HFF-Myc (cell line): ENCODE measurements at places on chromosomes 11 and 22.
A peak's percentile ranks its signal among the peaks of the same experiment; 100 is the strongest.

DNA sequence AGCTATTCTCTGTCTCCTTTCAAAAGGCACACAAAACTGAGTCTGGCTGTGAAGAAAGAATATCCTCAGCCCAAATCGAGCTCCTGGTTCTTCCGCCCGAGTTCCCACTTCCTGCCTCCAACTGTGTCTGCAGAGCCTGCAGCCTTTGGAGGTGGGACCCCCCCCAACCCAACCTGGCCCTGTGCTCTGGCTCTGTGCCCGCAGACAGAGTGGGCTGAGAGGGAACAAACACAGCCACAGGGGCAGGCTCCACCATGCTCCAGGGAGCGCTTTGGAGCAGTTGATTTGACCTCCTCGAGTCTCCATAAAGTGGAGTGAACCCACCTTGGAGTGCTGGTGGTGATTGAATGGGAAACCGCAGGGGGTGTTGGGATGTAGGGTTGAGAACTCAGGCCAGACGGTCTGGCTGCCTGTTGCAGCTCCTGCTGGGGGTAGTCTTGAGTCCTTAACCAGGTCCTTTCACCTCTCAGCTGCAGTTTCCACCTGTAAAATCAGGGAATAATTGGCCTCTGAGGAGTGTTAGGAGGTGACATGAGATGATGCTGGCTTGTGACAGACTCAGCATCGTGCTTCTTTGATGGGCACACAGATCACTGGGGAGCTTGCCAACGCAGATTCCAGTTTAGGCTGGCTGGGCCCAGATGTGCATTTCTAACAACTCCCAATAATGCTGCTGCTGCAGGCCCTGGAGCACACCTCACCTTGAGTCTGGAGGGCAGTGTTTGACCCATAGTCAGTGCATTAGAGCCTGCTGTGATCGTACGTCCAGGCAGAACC, 11.4 kb downstream of the DAGLA start:
- DNase-seq, result no peak

GRCh38 chr11:33772870-33773269, 1.4 kb downstream of the FBXO3 start:
- no peak for DNase-seq

- no peak for DNase-seq
These were observed 658.7 kb downstream of the JRKL start for GRCh38 chr11:97048481-97048880.

DNA sequence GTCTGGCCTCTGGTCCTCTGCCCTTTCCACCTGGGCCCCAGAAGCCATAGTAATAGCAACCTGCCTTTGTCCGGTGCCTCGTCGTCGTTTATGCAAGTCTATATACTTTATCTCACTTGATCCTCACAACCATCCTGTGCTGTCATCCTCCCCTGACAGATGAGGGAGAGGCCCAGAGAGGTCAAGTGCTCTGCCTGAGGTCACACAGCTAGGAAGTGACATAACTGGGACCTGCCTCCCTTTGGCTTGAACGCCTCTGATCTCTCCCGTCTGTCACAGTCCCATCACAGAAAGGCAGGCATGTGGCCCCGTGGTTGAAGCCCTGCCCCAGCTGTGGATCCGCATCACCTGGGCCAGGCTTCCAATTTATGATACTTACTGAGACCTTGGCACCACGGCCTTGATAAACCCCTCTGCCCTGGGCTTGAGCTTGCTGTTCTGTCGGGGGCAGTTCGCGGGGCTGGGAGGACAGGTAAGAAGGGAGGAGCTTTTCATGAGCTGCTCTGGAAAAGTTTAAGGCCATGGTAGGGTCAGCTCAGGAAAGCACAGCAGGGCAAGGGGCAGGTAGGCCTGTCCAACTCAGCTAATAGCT, 247.0 kb downstream of the ST3GAL4 start:
- no peak for DNase-seq

- DNase-seq, result no peak
These were observed 51.7 kb downstream of the ZBTB16 start for GRCh38 chr11:114110952-114111947.

DNA sequence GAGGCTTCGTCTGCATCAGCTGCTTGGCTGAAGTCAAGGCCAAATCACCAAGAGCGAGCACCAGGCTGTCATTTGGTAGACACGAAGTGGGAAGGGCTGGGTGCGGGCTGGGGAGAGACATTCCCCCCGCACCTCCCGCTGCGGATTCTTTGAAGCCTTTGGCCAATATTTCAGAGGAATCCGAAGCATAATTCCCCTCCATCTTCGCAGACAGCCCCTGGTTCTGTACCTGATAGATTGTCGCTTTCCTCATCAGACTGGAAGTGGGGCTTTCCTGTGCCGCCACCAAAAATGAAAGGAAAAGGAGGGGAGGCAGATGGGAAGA, 15.3 kb downstream of the BLID start:
- no peak for DNase-seq

DNA sequence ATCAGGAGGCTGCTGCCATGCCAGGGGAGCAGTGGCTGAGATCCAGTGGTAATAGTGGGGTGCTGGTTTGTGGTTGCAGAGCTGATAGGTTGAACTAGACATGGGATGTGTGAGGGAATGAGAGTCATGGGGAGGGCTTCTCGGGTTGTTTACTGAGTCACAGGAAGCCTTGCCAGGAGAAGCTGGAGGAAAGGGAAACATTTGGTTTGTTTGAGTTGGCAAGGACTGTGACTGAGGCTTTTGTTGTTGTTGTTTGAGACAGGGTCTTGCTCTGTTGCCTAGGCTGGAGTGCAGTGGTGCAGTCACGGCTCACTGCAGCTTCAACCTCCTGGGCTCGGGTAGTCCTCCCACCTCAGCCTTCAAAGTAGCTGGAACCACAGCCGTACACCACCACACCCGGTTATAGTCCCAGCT, 49.3 kb downstream of the CABIN1 start:
- peak; percentile 69 for DNase-seq

DNA sequence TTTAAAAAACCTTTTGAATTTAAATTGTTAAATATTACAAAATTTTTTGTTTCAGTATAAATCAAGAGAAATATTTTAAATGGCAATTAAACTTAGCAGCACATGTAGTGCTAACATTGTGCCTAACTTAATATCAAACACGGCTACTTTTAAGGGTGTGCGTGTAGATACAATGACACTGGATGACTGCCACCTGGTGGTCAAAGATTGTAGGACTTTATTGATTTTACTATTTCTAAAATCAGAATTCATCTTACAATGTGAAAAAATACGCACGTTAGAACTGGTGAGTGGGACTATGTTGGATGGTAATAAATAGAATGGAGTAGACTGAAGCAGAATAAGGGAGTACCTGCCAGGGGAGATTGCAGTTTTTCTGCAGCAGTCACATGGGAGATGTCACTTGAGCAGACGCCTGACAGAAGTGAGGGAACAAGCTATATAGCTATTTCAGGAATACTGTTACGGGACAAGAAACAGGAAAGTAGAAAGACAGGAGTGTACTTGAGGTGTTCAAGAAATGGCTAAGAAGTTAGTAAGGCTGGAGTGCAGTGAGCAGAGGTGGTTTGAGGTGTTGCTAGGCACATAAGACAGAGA, 52.9 kb downstream of the UVRAG start:
- peak; percentile 20 for DNase-seq

- no peak for DNase-seq
These were observed 406.5 kb upstream of the B3GAT1 start for GRCh38 chr11:134818516-134818915.

- DNase-seq, result no peak
These were observed 86.5 kb upstream of the SLC25A18 start for GRCh38 chr22:17476838-17477237.

GRCh38 chr22:28269277-28269676, 350.2 kb upstream of the PITPNB start:
- no peak for DNase-seq

DNA sequence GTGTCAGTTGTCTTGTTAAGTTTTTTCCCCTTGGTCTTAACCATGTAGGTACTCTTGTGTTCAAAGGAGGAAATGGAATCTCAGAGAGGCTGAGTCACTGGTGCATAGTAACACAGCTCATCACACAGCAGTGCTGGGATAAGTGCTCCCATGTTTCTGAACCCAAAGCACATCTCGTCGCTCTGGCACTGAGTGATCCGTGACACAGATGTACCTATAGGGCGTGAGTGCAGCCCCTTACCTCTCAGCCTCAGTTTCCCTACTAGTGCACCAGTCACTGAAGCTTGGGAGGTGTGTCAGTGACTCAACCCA, 234.0 kb downstream of the ST3GAL4 start:
- DNase-seq, result no peak

DNA sequence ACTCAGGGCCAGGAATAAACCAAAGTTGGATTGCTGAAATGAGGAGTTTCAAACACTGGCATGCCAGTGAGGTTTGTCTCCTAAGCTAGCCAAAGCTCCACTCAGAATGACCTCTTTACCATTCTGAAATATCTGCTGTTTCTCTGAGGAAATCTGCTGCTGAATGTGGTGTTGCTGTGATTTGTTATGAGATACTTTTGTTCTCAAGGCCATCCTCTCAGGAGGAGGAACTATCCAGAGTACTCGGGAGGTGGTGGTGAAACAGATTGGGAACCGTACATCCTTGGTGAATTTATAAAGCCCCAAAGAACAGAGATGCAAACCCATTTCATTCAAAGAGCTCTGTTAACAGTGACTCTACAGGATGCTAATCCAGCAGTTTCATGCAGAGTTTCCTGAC, 50.5 kb downstream of the BDNF start:
- no peak for DNase-seq

DNA sequence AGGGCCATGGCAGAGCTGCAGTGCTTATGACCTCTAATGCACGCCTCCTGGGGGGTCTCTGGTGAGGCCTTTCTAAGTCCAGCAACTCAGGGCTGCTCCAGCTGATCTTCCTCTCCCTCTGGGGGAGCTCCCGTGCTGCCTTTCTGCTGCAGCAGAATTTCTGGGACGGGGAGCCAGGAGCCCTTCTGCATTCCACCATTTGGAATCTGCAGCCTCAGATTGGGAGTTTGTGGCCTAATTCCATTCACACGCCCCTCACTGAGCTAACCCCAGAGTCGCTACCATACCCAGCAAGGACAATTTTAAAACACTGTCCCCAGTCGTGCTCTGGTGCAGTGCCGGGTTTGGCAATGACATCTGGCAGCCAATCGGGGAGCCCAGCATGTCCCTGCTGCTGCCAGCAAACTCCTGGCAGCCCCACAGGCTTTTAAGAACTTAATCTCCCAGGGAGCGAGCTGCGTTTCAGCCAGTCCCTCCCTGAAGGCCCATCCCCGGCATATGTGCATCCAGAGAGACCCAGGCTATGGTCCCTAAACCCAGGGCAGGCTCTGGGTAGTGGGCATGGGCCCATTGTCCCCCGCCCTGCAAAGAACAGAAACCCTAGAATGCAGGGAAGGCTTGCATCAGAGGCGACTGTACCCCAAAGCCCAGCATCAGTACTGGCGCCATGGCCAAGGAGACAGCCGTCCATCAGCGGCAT, 4.7 kb downstream of the SHANK2 start:
- no peak for DNase-seq

- DNase-seq, result no peak
These were observed 5.6 kb downstream of the OSBPL5 start for GRCh38 chr11:3159296-3160190.

- DNase-seq, result no peak
These were observed 6.7 kb downstream of the SMTN start for GRCh38 chr22:31087744-31088215.

GRCh38 chr11:104435494-104435893, 271.5 kb upstream of the PDGFD start:
- DNase-seq, result no peak

DNA sequence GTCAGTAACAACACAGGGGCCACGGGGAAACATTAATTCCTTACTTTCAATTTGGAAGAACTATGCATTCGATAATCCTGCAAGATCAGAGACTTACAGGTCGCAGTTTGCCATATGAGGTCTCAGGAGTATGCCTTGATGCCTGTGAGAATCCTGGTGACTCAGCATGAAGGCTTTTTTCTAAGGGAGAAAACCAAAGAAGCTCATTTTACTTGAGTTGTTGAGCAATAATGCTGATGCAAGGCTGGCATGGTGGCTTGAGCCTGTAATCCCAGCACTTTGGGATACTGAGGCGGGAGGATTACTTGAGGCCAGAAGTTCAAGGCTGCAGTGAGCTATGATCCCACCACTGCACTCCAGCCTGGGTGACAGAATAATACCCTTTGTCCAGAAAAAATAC, 26.6 kb downstream of the ATG16L2 start:
- no peak for DNase-seq

GRCh38 chr11:59174664-59175033, 2.7 kb downstream of the DTX4 start:
- DNase-seq, result no peak

DNA sequence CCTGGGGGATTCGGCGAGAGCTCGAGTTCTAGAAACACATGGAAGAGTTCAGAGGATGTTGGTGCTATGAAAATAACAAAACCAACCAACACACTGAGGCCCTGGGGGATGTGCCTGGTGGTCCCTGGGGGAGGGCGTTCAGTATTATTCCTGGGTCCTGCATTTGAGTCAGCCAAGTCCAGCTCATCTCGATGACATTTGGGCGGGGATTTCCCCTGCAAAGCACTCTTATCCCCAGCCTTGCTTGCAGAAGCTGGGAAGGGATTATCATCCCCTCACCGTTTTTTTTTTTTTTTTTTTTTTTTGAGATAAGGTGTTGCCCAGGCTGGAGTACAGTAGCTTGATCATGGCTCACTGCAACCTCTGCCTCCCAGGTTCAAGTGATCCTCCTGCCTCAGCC, 2.1 kb upstream of the SMIM38 start:
- no peak for DNase-seq

DNA sequence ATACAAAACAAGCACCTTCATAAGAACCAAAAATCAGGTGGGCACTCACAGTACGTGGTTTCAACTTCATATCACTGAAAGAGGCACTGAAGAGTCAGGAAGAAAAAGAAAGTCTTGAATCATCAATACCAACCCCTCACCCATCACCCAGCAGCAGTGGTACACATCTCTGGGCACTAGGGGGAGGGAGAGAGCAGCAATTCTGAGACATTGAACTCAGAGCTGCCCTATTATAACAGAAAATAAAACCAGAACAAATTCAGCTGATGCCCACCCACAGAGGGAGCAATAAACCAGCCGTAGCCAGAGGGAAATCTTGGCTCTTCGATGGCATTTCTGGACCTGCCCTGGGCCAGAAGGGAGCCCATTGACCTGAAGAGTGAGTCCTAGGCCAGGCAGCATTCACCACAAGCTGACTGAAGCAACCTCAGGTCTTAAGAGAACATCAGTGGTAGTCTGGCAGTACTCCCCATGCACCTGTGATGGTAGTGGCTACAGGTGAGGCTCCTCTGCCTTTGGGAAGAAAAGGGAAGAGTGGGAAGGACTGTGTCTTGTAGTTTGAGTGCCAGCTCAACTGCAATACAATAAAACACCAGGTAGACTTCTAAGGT, 42.2 kb upstream of the FAM181B start:
- DNase-seq, result peak; percentile 25
